ENCODE measurements at places on chromosomes 3 and 15. TPM values are rescaled to one million over a fixed set of nuclear protein-coding genes. Genes with fewer than 3 reads are reported as not detected.
A peak's percentile ranks its signal among the peaks of the same experiment; 100 is the strongest.

Gene PPP2R3A
- total RNA-seq = 23.9 TPM

Gene AADACL2
- not detected for total RNA-seq

DNA sequence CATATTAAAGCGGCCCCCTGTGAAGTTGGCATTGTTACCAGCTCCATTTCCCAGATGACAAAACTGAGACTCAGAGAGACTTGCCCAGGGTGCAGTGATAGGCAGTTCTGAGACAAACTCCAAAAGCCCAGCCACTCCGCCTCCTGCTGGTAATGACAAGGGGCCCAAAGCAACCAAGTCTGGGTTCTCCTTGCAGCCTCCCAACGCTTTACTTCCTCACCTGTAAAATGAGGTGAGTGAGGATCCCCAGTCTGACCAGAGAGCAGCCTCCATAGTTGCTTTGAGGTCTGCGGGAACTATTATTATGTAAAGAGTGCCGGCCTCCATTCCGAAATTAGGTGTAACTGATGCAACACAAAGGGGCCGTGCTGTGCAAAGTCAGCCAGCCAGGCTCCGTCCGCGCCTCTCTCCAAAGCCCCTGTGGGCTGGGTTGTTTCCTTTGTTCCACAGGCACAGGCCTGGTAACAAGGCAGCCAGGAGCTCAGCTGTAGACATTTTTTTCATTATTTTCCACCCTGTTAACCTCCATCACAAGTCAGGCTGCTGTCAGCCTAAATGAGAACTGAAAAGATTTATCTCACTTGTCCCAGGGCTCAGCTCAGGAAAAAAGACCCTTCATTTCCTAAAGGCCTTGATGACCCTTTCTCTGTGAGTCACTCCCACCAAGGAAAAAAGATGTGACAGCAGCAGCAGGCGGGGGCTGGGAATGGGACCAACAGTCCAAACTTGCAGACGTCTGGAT lies 139.1 kb upstream of the RAD18 start:
- DNase-seq = no peak

Gene FBXO22
- 27.4 TPM for total RNA-seq

DNA sequence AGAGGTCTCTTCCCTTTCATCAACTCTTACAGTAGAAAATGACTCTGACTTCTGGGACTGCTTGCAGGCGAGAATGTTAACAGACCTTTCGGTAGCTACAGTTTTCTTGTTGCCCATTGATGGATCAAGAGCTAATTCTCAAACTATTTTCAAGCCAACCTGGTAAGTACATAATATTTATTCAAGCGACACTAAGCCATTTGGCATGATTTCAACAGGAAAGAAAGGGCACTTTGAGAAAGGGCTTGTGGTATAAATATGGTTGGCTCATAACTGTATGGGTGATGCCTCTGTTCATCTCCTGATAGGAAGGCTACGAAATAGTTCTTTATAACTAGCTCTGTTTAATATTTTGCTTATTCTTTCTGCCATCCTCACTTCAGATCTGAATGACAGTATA lies 196.2 kb upstream of the CNTN4 start:
- no peak for DNase-seq

Gene PIGBOS1
- total RNA-seq = 10.5 TPM

- DNase-seq = no peak
These were observed 2.2 kb downstream of the MBNL1 start for GRCh38 chr3:152270937-152271336.

Gene MYL3
- not detected for total RNA-seq

DNA sequence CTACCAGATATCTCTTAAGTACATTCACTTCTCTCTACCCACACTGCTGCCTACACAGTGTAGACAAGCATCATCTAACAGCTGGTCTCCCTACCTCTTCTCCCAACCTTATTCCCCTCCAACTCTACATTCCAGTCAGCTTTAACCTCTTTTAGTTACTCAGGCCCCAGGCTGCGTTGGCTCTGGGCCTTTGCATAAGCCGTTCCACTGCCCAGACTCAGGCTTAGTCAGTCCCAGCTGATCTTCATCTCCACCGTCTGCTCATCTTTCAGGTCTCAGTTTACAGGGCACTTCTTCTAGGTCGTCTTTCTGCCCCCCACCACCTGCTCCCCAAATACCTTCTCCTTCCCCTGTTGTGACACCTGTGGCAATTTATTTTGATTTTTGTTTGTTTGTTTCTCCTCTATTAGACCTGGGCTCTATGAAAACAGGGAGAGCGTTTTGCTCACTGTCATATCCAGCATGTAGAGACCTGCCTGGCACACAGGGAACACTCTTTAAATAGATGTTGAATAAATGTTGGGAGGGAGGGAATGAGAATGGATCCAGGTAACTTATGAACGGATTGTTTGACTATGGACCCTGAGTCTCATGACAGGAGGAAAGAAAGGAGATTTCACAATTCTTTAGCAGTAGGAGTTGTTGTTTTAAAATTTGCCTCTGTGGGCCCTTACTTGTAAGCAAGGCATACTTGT lies 11.1 kb downstream of the SLC27A2 start:
- peak; percentile 31 for DNase-seq

Gene AGBL1
- total RNA-seq = not detected

DNA sequence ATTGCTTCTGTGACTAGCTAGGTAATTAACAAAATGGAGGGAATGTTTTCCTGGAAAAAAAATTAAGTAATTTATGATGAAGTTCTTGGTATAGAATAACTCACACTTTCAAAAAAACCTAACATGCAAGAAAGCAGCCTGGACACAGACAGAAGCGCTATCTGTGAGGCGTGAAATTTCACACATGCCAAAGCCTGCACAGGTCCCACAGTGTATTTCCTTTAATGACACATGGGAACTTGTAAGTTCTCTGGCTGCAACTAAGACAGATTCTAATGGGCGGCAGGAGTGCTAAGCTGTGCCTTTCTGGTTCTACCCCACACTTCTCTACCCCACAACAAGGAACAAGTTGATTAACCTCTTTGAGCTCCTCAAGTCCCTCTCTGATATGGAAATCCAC lies 84.9 kb upstream of the NEO1 start:
- DNase-seq = no peak

GRCh38 chr15:68526784-68527183 lies 52.0 kb upstream of the CORO2B start:
- no peak for DNase-seq

DNA sequence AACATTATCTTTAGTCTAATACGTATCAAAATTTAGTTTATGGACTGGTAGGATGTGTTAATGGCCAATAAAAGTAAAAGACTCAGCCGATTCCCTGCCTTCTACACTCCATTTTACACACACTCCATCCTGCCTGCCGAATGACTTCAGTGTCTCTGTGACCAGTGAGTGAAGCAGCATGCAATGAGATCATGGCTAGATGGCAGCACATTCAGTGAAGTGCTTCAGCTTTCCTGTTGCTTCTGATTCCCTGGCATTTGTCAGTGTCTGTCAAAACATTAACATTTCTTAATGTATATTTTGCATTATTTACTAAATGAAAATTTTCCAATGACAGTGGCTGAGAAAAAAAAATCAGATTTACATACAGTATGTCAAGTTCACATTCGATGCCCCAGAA lies 412.0 kb downstream of the FHIT start:
- DNase-seq = peak; percentile 26

DNA sequence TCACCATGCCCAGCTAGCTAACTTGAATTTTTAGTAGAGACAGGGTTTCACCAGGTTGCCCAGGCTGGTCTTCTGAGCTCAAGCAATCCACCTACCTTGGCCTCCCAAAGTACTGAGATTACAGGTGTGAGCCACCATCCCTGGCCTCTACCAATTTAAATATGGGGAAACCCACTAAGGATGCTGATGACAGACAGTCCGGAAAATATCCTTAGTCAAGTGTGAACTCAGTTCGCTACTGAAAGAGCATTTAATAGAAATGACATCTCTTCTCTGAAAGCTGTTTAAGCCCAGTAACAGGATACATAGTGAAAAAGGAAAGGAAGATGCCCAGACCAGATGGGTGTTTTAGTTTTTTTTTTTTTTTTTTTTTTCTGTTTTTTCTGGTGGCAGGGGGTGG lies 7.7 kb upstream of the GRAMD2A start:
- peak; percentile 60 for DNase-seq

DNA sequence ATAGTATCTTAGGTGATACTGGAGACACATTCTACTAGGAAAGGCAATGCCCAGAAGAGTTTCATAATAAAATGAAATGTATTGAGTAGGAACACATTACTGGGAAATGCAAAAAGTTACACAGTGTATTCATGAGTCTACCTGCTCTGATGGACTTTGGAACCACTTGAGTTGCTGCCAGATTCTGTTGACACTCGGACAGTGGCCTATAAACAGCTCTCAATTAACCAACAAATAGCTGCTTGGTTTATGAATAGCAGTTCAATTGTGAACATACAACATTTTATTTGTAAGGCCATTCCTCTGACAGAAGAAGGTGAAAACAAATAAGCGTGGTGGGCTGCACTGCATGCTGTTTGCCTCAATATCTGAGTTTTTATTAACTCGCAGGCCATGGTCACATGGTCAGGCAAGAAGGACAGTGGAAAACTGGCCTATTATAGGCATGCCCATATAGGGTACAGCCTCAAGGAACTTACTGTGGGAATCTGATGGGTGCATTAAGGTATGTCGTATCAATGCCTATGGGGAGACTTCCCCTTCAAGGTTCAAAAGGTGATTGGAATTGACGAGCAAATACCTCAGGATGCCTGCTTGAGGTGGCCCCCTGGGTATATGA lies 66.2 kb downstream of the C3orf80 start:
- peak; percentile 41 for DNase-seq

DNA sequence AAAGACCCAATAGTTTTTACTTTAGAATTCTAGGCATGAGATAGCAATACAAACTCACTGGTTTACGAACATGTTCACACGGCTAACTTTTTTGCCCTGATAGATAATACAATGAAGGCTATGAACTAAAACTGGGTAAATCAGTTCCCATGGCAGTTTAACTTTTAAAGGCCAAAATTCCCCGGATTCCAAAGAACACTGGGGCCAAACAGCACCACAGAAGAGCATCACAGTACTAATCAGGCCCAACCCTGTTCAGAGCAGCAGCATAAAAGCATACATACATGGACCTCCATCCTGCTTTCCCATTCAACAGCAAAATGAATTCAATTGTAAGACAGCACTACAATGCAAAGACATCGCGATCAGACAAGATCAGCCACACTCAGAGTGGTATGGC lies 540.3 kb upstream of the CCDC54 start:
- no peak for DNase-seq

DNA sequence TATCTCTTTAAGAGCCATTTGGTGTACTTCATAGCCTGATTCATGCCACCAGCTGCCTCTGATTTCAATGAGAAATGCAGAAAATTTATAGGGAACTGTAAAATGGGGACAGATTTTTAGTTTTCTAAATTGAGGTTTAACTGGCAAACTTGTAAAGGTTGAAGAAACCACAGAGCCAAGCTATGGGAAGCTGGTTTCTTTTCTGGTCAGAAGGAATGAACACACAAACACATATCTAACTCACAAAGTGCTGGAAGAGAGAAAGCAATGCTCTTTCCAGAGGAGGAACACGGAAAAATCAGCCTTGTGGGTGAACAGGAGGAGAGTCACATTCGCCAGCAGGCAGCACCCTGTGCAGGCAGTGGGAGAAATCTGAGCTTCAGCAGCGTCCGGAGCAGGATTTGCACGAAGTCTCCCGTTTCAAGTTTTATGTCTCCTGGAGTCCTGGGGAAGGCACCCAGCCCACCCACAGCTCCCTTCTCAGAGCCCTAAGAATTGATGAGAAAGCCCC lies 481 bp downstream of the MASP1 start:
- DNase-seq = no peak

DNA sequence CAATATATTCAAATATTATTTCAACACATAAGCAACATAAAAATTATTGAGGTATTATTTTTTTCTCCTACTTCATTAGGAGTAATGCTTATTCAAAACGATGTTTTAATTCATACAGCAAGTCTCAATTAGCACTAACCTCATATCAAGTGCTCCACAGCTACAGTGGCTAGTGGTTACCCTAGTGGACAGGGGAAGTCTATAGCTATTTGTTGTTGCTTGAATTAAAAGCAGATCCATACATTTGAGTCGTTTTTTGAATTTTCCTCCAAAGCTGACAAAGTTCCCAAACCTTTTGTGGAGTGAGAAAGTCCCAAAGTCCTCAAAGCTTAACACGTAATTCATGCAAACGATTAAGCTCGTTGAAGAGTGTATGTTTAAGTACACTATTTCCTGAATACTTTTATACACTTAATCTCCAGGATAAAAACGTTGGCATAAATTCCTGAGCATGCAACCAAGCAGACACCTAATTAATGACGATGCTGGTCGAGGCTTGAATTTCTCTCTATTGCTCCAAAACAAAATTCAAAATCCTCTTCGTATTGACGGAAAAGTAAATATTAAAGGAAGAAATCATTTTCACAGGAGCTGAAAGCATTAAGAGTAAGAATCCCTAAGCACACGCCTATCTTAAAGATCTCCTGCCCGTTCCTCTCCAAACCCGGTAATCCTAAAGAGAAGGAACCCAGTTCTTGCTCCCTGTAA lies 985 bp downstream of the VPS13C start:
- DNase-seq = no peak

- no peak for DNase-seq
These were observed 203.1 kb downstream of the MINAR1 start for GRCh38 chr15:79635149-79635771.

- no peak for DNase-seq
These were observed 36.3 kb upstream of the DCLK3 start for GRCh38 chr3:36800533-36801116.

DNA sequence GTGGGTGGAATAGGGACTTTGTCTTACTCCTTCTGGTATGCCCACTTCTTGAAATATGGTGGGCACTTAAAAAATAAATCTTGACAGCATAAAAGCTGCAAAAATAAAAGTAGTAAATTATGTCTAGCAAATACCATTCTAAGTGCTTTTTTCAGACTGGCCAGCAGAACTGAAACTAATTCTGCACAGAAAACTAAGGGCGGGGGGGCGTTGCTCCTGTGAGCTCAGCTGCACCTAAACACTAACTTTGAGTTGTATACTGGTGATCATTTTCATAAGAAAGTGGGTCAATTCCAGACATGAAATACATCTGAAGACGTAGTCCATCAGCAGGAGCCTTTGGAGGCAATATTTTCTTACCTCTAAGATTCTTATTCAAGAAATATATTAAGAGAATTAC lies 114.8 kb downstream of the WDR76 start:
- DNase-seq = no peak

Gene GLDN
- 0.59 TPM for total RNA-seq

DNA sequence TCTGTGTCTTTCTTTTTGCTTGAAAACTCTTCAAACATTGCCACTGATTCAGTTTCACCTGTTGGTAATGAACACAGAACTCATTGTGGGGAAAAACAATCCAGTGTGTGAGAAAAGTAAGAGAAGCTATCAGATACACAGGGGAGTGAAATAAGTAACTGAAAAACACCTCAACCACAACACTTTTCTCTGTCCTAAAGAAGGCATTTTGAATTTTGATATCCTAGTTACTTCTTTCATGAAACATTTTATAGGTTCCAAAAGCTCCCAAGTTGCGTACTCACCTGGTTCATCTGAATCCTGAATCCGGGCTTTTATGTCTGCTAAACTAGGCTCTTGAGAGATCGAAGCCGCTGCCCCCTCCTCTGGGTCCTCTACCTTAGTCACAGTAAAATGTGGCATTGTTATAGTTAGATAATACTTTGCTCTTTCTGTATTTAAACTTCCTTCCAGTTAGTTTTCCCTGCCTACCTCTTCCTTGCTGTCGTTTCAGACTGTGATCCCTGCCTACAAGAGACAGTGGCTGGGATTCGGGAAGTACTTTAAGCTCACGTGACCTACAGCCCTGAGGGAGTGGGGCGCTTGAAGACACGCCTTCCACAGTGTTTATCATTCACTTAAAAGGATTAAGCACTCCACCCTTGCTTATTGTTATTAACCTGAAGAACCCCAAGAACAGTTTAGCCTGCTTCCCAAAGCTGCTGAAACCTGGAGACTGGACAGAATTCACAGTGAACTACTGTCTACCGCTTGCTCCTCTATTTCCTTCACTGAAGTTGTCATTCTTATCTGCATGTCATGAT lies 19.1 kb downstream of the SLC12A6 start:
- DNase-seq = no peak
